ENCODE measurements at places on chromosomes 3 and 15.

DNA sequence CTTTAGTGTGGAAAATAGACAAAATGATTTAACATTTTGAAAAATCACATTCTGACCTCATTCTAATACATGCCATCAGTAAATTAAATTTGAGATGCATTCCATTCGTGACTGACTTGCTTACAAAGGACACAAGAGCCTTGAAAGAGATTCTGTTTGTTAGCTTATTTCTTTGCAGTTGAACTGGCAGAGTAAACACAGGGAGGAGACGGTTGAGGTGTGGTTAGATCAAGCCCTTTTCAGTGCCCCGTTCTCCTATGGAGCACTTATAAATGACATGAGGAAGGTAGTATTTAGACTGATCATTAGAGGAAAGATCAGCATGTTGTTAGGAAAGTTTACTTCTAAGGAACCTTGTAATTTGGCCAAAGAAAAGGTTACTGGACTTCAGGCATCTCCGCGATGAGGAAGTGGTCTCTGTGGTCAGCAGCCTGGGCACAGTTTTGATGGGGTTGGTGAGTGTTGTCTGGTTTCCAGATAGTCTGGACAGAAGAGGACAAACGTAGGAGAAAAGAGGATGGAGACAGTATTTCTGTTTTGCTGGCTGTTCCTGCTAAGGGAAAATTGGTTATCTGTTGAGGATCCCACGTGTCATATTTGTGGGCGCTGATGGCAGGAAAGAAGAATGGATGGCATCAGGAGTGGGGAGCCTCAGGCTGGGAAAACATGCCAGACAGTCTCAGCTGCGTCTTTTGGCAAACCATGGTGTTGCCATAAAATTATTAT is 328.9 kb upstream of the TBL1XR1 start:
- no peaks in the 10 kb centered on the region for H3K36me3 ChIP-seq
- H3K27me3 ChIP-seq = no peaks in the 10 kb centered on the region
- H3K4me3 ChIP-seq = no peak overlapping the region
- H3K4me1 ChIP-seq = peaks cover 17% of the 10 kb centered on the region
- no peak for DNase-seq
- no peak overlapping the region for H3K27ac ChIP-seq

GRCh38 chr15:35194296-35194695 is 109.2 kb upstream of the NANOGP8 start:
- no peaks in the 10 kb centered on the region for H3K4me1 ChIP-seq
- DNase-seq = no peak
- no peaks in the 10 kb centered on the region for H3K27me3 ChIP-seq
- no peak overlapping the region for H3K4me3 ChIP-seq
- H3K27ac ChIP-seq = no peak overlapping the region
- H3K36me3 ChIP-seq = peaks cover 3% of the 10 kb centered on the region

- H3K4me3 ChIP-seq = no peak overlapping the region
- no peak for DNase-seq
- H3K36me3 ChIP-seq = no peaks in the 10 kb centered on the region
- H3K4me1 ChIP-seq = peaks cover 6% of the 10 kb centered on the region
Observed at GRCh38 chr3:31999907-32000439, 18.4 kb downstream of the ZNF860 start.

GRCh38 chr3:66442254-66443117 is 58.3 kb downstream of the LRIG1 start:
- H3K27ac ChIP-seq = no peak overlapping the region
- no peaks in the 10 kb centered on the region for H3K27me3 ChIP-seq
- no peak overlapping the region for H3K4me3 ChIP-seq
- peaks cover 14% of the 10 kb centered on the region for H3K36me3 ChIP-seq

- H3K36me3 ChIP-seq = no peaks in the 10 kb centered on the region
- H3K27me3 ChIP-seq = no peaks in the 10 kb centered on the region
- no peak overlapping the region for H3K27ac ChIP-seq
- no peak overlapping the region for H3K4me3 ChIP-seq
- DNase-seq = no peak
Observed at GRCh38 chr15:93040288-93041158, 48.5 kb downstream of the RGMA start.

DNA sequence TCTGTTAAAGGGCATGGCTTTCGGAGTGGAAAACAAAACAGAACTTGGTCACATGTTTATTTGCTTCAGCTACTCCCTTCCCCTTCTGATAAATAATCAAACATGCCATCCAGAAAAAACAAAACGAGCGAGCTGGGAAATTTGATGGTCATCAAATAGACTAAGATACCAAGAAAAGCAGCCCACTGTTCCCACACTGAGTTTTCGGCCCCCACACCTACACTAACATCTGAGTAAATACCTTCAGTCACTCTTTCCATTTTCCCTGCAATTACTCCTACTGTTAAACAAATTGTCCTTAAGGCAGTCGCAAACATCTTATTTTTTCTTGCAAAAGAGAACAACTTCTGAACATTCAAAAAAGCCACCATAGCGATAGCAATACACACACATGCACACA is 454.6 kb downstream of the FOXP1 start:
- H3K4me1 ChIP-seq = peaks cover 65% of the 10 kb centered on the region
- H3K27me3 ChIP-seq = no peaks in the 10 kb centered on the region
- H3K36me3 ChIP-seq = peaks cover 11% of the 10 kb centered on the region
- H3K27ac ChIP-seq = peak overlapping the region; percentile 94
- H3K4me3 ChIP-seq = peak overlapping the region; percentile 93

GRCh38 chr3:39090922-39091321 is 16.5 kb downstream of the GORASP1 start:
- no peaks in the 10 kb centered on the region for H3K27me3 ChIP-seq
- no peak overlapping the region for H3K4me3 ChIP-seq
- H3K36me3 ChIP-seq = peaks cover 38% of the 10 kb centered on the region
- H3K27ac ChIP-seq = no peak overlapping the region

DNA sequence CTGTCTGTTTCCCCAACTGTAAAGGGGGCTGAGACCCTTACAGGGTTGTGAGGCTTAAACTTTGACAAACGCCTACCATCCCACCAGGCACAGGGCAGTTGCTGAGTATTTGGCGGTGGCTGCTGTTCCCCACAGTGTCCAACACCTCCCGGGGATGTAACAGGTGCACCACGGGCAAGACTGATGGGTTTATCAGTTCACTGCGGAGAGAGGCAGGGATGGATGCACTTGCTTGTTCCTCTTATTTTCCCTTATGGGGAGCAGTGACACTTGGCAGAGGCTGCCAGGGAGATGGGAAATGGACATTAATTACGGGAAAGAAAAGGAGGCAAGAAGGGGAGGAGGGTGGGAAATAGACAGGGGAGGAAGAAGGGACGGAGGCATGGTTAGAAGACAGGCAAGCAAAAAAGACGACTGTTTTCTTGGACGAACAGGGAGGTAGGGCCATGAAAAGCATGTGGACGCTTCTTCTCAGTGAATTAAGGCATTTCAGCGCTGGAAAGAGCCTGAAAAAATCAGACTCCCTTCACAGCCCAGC is 16.6 kb upstream of the ADIPOQ start:
- H3K4me1 ChIP-seq = peaks cover 28% of the 10 kb centered on the region
- H3K27me3 ChIP-seq = peaks cover 34% of the 10 kb centered on the region
- peak overlapping the region; percentile 83 for H3K4me3 ChIP-seq

- H3K4me1 ChIP-seq = no peaks in the 10 kb centered on the region
- H3K4me3 ChIP-seq = no peak overlapping the region
- no peak overlapping the region for H3K27ac ChIP-seq
- H3K27me3 ChIP-seq = peaks cover 1% of the 10 kb centered on the region
Observed at GRCh38 chr3:102577082-102577789, 142.4 kb downstream of the ZPLD1 start.

GRCh38 chr15:73802431-73803041 is 49.4 kb upstream of the INSYN1 start:
- peaks cover 1% of the 10 kb centered on the region for H3K27me3 ChIP-seq
- no peak overlapping the region for H3K27ac ChIP-seq
- no peak overlapping the region for H3K4me3 ChIP-seq
- H3K4me1 ChIP-seq = no peaks in the 10 kb centered on the region

DNA sequence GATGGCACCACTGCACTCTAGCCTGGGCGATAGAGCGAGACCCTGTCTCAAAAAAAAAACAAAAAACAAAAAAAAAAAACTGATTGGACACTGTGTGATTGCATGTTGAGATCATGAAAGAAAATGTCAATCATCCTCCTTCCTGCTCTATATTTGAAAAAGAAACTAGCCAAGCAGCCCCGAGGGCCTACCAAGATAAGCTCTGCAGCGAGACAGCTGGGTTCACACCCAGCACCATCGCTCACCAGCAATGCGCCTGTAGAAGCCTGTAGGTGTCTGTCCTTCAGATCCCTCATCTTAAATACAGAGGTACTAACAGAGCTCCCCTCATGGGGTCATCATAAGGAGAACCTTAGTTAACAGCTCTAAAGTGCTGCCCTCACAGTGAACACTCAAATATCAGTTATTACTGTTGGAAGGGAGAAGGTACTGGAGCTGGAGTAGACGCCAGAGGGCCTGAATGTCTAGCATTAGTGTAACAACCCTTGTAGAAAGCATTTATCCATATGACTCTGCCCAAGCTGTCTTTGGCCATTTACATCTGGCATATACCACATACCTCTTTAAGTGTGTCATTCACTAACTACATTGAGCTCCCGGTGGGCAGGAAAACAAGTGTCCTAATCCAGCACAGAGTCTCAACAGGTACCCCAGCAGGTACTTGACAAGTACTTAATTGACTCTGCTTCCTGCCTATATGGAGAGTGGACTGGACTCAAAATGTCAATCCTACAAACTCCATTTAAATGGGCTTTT is 22.9 kb downstream of the MYLK start:
- no peak for DNase-seq
- H3K4me3 ChIP-seq = no peak overlapping the region
- H3K36me3 ChIP-seq = no peaks in the 10 kb centered on the region
- H3K27me3 ChIP-seq = peaks cover 5% of the 10 kb centered on the region
- H3K27ac ChIP-seq = no peak overlapping the region
- H3K4me1 ChIP-seq = no peaks in the 10 kb centered on the region

DNA sequence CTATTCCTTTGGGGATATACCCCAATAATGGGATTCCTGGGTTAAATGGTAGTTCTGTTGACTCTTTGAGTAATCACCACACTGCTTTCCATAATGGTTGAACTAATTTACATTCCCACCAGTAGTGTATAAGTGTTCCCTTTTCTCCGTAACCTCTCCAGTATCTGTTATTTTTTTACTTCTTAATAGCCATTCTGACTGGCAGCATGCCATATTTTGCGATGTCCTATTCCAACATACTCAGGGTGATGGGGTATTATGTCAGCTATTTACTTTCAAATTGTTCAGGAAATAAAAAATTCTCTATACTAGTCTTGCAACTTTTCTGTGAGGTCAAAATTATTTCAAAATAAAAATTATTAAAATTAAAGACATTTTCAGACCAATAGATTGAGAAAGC is 9.1 kb upstream of the PARP14 start:
- H3K4me1 ChIP-seq = peaks cover 18% of the 10 kb centered on the region
- H3K27ac ChIP-seq = no peak overlapping the region
- no peak for DNase-seq
- no peak overlapping the region for H3K4me3 ChIP-seq
- H3K27me3 ChIP-seq = no peaks in the 10 kb centered on the region

DNA sequence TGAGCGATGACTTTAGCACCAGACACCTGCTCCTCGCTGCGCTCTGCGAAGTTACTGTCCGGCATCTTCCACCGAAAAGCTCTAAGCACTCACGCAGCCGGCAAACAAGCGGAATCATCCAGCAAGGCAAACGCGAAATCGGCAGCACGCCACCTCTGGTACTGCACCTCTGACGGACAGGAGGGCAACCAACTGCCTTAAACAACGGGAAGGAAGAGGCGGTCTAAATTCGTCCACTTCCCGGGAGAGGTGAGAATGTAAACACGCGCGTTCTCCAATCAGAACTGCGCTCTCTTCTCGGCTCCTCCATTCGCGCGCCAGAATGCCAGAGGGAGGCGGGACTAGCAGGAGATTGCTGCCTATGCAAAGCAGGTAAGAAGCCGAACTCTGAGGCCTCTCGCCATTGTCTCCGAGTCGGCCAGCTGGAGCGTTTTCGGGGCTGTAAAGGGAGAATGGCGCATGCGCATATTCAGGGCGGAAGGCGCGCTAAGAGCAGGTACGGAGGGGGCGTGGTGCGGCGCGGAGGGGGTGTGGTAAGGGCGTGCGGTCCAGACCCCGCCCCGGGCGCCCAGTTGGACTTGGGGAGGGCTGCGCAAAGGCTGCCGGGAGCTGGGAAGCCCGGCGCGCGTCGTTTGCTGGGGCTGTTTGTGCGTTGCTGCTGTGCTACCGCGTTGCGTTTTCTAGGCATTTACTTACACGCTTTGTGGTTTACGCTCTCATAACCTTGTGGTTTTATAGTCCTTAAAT is at the start of the genes BTD and HACL1:
Gene BTD, plus strand, starts transcription at position 347 of the 747 bp plus-strand sequence. CDS start 33,695 bp downstream, outside the sequence.
Gene HACL1, minus strand, starts transcription at position 171 of the 747 bp plus-strand sequence. Its CDS starts 106 bp downstream, at position 65.
- H3K4me3 ChIP-seq = peak within 1 kb of the TSS; percentile 99
- peak; percentile 98 for DNase-seq
- no peaks in the 10 kb centered on the region for H3K27me3 ChIP-seq
- H3K27ac ChIP-seq = peak within 1 kb of the TSS; percentile 94
- H3K36me3 ChIP-seq = peaks cover 18% of the 10 kb centered on the region
- H3K4me1 ChIP-seq = peaks cover 43% of the 10 kb centered on the region

GRCh38 chr3:101811875-101812274 is 32.9 kb downstream of the NXPE3 start:
- H3K4me3 ChIP-seq = no peak overlapping the region
- no peaks in the 10 kb centered on the region for H3K27me3 ChIP-seq
- DNase-seq = peak; percentile 30
- no peak overlapping the region for H3K27ac ChIP-seq

DNA sequence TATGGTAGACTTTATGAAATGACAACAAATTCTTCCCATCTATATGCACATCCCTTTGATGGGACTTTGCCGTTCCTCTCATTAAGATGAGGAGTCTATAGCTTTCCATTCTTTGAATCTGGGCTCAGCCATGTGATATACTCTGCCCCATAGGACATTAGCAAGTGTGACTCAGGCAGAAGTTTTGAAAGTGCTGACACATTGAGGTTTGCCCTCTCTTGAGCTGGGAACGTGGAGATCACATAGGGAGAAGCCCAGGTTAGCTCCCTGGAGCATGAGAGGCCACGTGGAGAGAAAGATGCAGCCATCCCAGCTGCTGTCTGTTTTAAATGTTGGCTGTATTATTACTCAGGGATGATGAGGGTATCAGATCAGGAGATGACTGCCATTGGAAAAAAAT is 67.7 kb upstream of the OXTR start:
- no peak overlapping the region for H3K4me3 ChIP-seq
- H3K27me3 ChIP-seq = no peaks in the 10 kb centered on the region
- H3K36me3 ChIP-seq = no peaks in the 10 kb centered on the region
- DNase-seq = no peak

DNA sequence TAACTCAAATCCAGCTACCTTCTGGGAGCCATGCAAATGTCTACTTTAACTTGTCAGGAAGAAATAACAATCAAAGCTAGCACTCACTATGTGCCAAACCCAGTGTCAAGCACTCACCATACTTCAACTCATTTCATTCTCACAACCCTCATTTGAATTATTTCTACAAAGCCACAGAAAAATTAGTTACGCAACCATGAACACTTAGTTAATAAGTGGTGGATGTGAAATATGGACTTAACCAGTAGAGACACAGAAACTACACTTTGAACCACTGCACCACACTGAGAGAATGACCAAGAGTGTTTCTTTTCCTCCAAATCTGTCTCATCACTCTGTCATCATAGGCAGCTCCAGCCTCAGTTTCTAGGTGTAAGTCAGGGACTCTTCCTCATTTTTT is 91.0 kb upstream of the MBNL1 start:
- H3K4me3 ChIP-seq = no peak overlapping the region
- no peak for DNase-seq
- H3K27ac ChIP-seq = no peak overlapping the region
- H3K27me3 ChIP-seq = no peaks in the 10 kb centered on the region
- H3K4me1 ChIP-seq = peaks cover 42% of the 10 kb centered on the region
- no peaks in the 10 kb centered on the region for H3K36me3 ChIP-seq

Measured in activated CD4-positive, alpha-beta memory T cell treated with anti-CD3 and anti-CD28 coated beads for 36 hours (primary cell).